Stimulated activated CD4-positive, alpha-beta T cell treated with anti-CD3 and anti-CD28 coated beads, Interleukin-2, amount 100 ng/mL, for 24 hours (primary cell): ENCODE measurements at places on chromosomes 7 and 10.

DNA sequence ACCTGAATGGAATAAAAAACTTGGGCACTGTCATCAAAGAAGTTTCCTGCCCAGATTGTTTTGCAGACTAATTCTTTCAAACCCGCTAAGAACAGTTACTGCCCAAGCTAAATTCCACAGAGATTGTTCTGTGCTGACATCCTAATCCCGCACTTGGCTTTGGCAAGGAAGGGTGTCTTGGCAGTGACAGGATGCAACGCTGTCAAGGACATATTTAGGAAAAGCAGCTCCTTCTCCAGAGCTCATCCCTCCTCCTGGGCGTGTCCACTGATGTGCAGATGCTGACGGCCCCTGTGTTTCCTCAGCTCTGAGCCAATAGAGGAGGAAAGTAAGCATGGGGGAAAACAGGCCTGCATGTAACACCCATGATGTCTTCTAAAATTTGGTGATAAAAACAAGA, 74.2 kb downstream of the EEPD1 start:
- DNase-seq = no peak

DNA sequence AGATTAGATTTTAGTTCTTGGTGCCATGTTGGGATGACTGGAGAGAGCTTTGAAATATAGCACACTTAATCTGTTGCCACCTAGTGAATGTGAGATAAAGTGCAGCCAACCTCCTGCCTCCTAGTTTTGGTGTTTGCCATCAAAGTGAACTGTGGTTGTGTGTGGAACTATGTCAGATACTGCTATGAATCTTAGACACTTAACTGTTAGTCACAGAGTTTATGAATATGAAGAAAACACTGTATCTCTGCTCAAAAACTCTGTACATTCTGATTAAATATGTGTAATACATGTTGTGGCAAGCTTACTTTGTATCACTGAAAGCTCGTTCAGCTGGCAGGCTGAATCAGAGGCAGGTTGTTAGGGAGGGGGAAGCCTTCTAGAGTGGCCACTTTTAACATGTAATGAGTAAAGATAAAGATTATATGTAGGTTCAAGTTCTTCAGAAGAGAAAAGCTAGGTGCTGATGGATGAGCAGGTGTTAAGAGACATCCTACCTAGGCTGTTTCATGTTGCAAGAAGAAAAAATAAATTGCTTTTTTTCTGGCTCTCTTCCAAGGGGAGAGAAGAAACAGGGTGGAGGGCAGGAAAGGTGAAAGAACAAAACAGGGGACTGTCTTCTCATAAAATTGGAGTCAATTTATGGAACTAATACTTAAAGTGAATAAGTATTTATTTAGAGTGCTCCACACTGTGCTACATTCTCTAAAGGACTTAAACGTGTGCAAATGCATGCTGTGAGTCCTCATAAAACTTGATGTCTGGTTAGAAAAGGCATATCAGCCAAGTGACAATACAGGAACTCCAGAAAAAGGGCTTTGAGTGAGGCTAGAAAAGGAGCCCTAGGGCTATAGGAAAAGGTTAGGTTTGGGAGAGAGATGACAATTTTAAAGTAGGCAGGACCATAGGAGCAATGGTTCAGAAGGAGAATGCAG, 14.1 kb upstream of the LAMB1 start:
- DNase-seq = no peak

GRCh38 chr10:14926722-14927416, 27.0 kb downstream of the DCLRE1C start:
- no peak for DNase-seq

- no peak for DNase-seq
These were observed 4.5 kb downstream of the TMEM243 start for GRCh38 chr7:87215046-87215445.

GRCh38 chr7:74032191-74032490, 4.2 kb downstream of the ELN start:
- no peak for DNase-seq

DNA sequence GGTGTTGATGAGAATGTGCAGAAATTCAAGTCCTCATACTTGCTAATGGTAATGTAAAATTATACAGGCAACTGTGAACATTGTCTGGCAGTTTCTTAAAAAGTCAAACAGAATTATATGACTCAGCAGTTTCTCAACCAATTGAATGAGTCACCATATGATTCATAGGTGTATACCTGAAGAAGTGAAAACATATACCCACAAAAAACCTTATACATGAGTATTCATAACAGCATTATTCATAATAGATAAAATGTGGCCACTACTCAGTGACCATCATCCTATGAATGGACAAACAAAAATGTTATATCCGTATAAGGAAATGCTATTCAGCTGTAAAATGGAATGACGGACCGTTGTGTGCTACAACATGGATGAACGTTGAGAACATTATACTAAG, 253.5 kb downstream of the MALRD1 start:
- no peak for DNase-seq

- no peak for DNase-seq
These were observed 255.1 kb upstream of the MKLN1 start for GRCh38 chr7:131072505-131073091.
